Foreskin fibroblast (primary cell): ENCODE measurements at places on chromosomes 16 and 17.
A peak's percentile ranks its signal among the peaks of the same experiment; 100 is the strongest.

GRCh38 chr17:79391376-79392233 is 219.2 kb downstream of the RBFOX3 start:
- DNase-seq = peak; percentile 39

- peak; percentile 75 for DNase-seq
These were observed 45.0 kb downstream of the ESRP2 start for GRCh38 chr16:68190736-68191510.

GRCh38 chr17:43418441-43419374 is 19.9 kb downstream of the ARL4D start:
- DNase-seq = peak; percentile 92

- DNase-seq = peak; percentile 63
These were observed 12.0 kb upstream of the CD300A start for GRCh38 chr17:74454197-74455024.

- DNase-seq = peak; percentile 62
These were observed 12.6 kb upstream of the BCAR1 start for GRCh38 chr16:75263963-75264445.

GRCh38 chr16:886084-886543 is 84.7 kb downstream of the LMF1 start:
- DNase-seq = no peak
